ENCODE measurements at places on chromosomes 12 and 14. TPM values are rescaled to one million over a fixed set of nuclear protein-coding genes. Genes with fewer than 3 reads are reported as not detected.

Gene TEX52
- not detected for total RNA-seq

Gene LRRC10
- total RNA-seq, result not detected

Gene HIF1A
- 95.2 TPM for total RNA-seq

DNA sequence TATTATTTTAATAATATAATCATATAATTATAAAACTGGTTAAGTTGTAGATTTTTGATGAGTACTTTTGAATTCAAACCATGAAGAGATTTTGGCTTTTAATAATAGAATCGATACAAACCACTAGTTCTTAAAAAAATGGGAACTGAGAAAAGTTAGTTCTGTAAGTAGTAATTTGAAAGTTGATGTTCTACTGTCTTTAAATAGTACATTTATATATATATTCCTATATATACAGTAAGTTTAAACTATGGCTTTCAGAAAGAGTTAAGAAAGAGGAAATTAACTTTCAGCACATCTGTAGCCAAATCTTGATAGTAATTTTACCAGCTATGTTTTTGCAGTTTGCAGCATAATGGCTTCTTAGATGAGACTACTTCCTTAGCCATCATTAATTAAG is 7.8 kb downstream of the LRRK2 start:
- no peak for DNase-seq

Gene GLI1
- total RNA-seq, result 0.19 TPM

DNA sequence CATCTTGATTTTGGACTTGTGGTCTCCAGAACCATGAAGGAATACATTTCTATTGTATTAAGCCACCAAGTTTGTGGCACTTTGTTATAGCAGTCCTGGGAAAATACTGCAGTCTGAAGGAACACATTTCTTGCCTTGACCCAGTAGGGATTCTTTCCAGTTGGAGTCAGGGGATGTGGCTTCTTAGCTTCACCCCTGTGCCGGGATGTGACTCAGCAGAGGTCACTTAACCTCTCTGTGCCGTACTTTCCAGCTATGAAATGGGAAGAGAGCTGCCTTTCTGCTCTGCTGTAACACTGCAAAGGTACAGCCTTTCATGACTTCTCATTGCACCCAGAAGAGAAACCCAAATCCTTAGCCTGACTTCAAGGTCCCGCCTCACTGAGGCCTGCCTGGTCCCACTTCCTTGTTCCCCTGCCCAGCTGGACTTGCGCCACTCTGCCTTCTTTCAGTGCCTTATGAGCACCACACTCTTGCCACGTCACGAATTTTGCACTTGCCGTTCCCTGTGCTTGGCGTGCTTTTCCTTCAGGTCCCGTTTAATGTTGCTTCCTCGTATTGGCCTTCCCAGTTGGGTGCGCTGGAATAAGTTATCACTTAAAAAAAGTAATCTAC is 24.2 kb downstream of the CHST11 start:
- DNase-seq, result no peak

Gene ASPG
- not detected for total RNA-seq

- no peak for DNase-seq
These were observed 40.7 kb downstream of the ELK3 start for GRCh38 chr12:96234591-96235483.

Gene CEBPE
- 0.37 TPM for total RNA-seq

GRCh38 chr12:6199531-6200255 is 507 bp upstream of the CD9 start:
- no peak for DNase-seq

DNA sequence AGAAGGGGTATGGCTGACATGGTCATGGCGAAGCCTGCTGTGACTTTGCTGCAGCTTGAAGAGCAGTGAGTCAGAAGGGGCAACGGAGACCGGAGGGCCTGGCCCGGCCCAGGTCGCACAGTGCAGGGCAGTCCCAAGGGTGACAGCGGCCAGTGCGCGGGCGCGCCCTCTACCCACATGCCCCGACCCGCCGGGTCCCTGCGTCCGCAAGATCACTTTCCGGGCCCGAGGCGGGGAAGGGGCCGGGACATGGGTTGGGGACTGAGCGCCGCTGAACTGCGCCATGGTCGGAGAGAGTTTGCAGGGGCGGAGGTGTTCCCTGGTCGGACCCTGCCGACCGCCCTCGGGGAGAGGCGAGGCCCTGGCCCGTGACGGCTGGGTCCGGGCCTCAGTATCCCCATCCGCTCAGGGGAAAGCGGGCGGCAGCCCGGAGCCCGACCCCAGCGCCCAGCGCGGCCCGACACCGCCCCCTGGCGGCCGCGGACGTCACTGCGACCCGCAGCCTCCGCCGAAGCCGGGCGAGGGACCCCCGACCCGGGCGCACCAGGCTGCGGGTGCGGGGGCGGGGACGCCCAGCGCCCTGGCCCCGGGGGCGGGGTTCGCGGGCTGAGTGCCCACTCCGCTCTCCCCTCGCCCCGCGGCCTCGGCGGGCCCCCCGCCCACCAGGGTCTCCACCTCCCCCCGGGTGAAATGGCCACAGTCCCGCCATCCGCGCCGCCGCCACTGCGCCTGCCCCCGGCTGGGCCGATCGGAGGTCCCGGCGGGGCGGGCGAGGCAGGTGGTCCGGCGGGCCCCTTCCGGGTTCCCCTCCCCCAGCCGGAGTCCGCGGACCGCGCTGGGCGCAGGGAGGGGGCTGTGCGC is 7.2 kb upstream of the ANKRD9 start:
- DNase-seq, result no peak

DNA sequence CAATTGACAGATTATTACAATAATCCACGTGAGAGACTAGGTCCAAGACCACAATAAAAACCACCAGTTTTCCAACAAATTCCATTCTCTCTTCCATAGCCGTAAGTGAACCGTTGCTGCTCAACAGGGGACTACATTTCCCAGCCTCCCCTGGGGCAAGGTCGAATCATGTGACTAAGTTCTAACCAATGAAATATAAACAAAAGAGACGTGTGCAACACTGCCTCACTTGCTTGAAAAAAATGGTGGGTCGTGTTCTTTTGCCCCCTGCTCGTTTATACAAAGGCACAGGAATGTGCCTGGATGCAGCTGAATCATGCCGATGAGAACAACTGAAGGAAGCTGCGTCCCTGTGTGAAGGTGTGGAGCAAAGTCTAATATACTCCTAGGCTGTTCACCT is 51.1 kb downstream of the HSPB8 start:
- DNase-seq, result no peak

GRCh38 chr12:1610072-1610643 is 15.8 kb upstream of the FBXL14 start:
- DNase-seq, result no peak

GRCh38 chr12:105100207-105100985 is 7.1 kb upstream of the WASHC4 start:
- DNase-seq, result no peak

Measured in omental fat pad (tissue), 4 donors.